ENCODE measurements at places on chromosomes 2 and 18. TPM values are rescaled to one million over a fixed set of nuclear protein-coding genes. Genes with fewer than 3 reads are reported as not detected.

The CYP27C1 gene
- 0.35 TPM for total RNA-seq

The SCN2A gene
- not detected for total RNA-seq

The ALS2 gene
- total RNA-seq, result 34.5 TPM

The C2orf80 gene
- not detected for total RNA-seq

The ABCG8 gene
- total RNA-seq, result not detected

The HEATR5B gene
- 21.0 TPM for total RNA-seq

The CDH20 gene
- total RNA-seq, result not detected

The LRRC30 gene
- total RNA-seq, result not detected

The SAG gene
- not detected for total RNA-seq

The SLC66A3 gene
- 53.6 TPM for total RNA-seq

The LHCGR gene
- not detected for total RNA-seq

The TOGARAM2 gene
- 0.49 TPM for total RNA-seq

The TUBB6 gene
- 357 TPM for total RNA-seq

The STON1 gene
- total RNA-seq, result 39.2 TPM

The CCT7 gene
- 121 TPM for total RNA-seq

The SERPINB2 gene
- not detected for total RNA-seq

The SPATA3 gene
- total RNA-seq, result not detected

The LIPG gene
- total RNA-seq, result 30.5 TPM

The AKAIN1 gene
- not detected for total RNA-seq

The FOXD4L1 gene
- total RNA-seq, result 0.21 TPM

The DSEL gene
- total RNA-seq, result 38.5 TPM

The RAX gene
- not detected for total RNA-seq

The CERKL gene
- not detected for total RNA-seq

All from thoracic aorta (tissue), 2 donors.